ENCODE measurements at places on chromosomes 11 and 22.

DNA sequence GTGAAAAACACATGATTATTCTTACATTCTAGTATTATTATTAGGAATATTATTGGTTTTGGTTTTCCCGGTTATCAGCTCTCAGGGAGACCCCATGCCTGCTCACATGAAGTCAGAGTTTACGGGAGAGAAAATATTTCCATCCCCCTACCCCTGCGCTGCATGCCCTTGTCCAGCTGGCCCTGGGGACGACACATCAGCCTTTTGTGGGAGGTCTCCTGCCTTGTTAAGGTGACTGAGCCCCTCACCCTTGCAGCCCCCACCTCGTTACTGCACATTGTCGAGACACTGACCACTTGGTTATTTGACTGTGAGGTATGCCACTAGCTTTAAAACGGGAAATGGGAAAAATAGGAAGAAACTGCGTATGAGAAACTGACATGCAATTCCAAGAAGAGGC, 63.0 kb downstream of the PARVG start:
- DNase-seq: no peak

DNA sequence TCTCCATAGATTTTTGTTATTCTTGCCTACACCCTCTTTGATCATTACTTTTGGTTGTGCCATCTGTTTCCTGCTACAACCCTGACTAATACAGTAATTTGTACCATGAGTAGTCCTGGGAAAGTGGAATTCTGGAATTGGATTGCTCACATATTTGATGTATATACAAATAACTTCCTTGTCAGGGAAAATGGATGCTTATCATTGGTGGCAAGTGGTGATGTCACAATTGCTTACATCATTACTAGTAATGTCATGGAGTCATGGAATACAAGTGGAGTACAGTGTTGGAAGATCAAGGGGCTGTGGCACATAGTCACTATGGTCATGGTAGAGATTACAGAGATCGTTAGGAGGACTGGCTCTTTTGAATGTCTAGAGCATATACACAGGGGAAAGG, 24.4 kb downstream of the AASDHPPT start:
- DNase-seq: no peak

DNA sequence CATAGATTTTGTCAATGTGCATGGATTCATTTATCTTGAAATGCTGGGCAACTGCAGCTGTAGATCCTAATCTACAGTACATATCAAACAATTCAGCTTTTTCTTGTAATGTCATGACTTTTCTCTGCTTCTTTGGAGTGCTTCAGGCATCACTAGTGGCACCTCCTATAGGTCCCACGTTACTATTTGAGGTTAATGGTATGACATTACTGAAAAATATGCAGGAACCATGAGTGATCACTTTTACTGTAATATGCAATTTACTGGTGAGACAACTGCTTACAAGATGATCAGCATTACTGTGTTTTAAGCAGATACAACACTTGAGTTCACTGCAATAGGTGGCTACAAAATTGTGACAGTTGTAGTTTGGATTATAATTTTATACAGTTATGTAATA, 3.0 kb downstream of the CENATAC start:
- DNase-seq: no peak

DNA sequence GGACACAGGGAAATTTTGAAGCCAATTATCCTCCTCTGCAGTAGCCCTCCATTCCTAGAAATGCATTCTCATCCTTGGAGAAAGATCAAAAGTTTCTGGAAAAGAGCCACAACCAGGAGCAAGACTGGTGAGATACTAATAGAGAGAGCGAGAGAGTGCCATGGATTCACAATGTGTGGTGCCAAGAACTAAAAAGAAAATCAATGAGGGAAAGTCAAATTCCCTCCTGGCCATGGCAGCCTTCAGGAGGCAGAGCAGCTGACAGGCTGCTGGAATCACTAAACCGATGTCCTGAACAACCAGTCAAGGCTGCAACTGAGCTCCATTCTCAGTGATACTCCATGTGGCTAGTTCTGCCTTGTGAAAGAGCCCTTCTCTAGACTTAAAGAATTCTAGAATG, 561.0 kb downstream of the SOX6 start:
- DNase-seq: no peak

- DNase-seq: no peak
Observed at GRCh38 chr11:125351033-125351867, 144.8 kb downstream of the FEZ1 start.

DNA sequence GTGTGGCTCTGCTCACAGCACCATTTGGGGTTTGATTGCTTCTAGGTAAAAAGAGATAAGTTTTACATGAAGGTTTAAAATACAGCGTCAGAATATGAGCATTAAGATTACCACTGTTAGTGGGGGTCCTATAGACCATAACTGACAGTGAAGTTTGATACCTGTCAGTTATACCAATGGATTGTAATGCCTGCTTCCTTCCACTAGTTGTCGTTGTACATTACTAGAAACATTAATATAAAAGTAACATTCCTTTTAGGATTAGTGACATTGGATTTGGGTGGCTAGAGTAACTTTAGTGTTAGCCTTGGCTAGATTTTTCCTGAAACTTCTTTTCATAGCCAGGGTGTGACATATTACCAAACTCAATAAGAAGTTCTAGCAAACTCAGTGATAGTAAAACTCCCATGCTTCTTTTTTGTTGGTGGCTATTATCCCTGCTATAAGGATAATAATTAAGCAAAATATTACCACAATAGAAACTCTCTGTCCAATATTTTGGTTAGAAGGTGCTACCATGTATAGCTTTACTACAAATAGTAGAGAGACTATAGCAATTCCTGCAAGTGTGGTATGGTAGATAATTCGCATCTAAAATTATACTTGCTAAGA, 57.1 kb downstream of the FAM181B start:
- DNase-seq: no peak

GRCh38 chr22:49205483-49205800, 622.2 kb downstream of the BRD1 start:
- no peak for DNase-seq

- no peak for DNase-seq
Observed at GRCh38 chr11:17612221-17613188, 65.4 kb downstream of the OTOG start.

Measured in nucleus accumbens (tissue), 56 donors.